Body of pancreas (tissue), 4 donors: ENCODE measurements at places on chromosomes 2 and 18.

GRCh38 chr18:38940475-38940862 lies 1374.9 kb upstream of the CELF4 start:
- no peak for DNase-seq

DNA sequence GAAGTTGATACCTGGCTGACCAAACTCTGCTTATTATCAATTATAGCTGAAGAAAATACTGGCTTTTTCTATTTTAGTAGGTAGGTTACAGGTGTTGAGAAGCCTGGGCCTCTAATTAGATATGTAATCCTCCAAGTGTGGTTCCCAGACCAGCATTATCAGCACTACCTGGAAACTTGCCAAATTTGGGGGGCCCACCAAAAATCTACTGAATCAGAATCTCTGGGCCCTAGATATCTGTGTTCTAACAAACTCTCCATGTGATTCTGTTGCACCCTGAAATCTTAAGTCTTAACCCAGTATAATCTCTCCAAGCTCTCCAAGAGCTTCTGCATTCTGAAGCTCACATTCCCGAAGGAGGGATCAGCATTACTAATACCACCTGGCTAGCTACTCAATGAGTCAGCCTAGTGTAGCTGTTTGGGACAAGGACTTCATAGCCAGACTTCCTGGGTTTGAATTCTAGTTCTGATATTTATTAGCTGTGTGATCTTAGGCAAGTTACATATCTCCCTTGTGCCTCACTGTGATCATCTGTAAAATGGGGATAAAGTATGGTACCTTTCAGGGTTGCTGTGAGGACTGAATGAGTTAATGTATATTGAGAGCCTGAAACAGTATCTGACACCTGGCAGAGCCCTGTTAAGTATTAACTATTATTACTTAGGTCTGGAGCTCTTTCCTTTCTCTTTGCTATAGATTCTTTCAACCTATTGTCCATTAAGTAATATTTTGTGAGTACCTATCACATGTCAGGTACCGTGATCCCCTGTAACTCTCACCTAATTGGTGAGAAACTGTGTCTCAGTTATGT lies 94.1 kb upstream of the CD302 start:
- DNase-seq: no peak

- DNase-seq: no peak
These were observed 243.4 kb downstream of the SLC8A1 start for GRCh38 chr2:40208463-40208862.

GRCh38 chr18:77218642-77219041 lies 31.0 kb upstream of the GALR1 start:
- DNase-seq: no peak

GRCh38 chr2:64632835-64633819 lies 20.6 kb downstream of the SERTAD2 start:
- no peak for DNase-seq

DNA sequence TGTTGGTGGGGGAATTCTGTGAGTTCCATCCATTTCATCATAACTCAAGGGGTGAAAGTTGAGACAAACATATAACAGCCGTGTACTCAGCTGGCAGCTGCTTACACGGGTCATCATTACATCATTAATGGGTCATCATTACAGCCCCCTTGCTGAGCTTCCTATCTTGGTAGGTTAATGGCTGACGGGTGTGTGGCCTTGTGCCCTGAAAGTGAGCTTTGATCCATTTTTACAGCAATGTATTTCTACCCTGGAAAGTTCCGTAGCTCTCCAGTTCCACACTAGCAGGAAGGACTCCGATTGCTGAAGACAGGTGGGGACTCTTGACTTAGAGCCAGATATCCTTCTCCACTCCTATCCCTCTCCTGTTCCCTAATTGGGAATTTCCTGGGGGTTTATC lies 105.2 kb upstream of the DLX2 start:
- no peak for DNase-seq

- DNase-seq: peak; percentile 64
These were observed 21.9 kb downstream of the MRPL35 start for GRCh38 chr2:86221066-86221684.

DNA sequence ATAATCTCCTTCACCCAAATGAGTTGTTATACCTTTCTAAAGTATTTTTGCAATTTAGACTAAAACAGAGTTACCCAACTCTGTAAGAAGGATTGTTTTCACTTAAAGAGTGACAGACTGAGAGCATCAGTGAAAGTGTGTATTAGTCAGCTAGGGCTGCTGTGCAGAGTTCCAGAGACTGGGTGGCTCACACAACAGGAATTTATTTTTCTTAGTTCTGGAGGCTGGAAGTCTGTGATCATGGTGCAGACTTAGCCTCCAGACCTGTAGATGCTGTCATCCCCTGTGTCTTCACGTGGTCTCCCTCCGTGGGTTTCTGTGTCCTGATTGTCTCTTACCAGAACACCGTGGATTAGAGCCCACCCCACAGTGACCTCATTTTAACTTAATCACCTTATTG lies 40.0 kb downstream of the BCL2L11 start:
- DNase-seq: no peak

GRCh38 chr2:53075760-53076159 lies 691.8 kb upstream of the CHAC2 start:
- DNase-seq: no peak

- DNase-seq: no peak
These were observed 29.6 kb upstream of the ORC2 start for GRCh38 chr2:200993097-200993496.

DNA sequence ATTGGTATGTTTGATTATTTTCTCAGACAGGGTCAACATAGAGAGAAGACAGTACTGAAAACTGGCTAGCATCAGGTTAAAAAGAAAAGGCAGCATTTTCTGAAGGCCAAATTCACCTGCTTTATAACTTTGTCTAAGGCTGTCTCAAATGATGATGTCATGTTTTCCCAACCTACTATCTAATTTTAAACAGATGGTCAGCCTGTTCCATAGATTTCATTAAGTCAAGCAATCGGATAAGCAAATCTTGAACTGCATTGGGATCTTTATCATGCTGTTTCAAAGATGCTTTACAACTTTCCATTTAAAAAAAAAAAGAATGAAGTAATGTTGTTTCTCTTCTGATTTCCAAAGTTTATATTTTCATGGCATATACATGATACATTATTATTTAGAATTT lies 56.3 kb upstream of the SPOPL start:
- no peak for DNase-seq

GRCh38 chr2:210727549-210727948 lies 171.2 kb downstream of the CPS1 start:
- DNase-seq: no peak

- DNase-seq: no peak
These were observed 113.5 kb downstream of the EPHA4 start for GRCh38 chr2:221458578-221458977.

- no peak for DNase-seq
These were observed 229.2 kb downstream of the MYT1L start for GRCh38 chr2:2101924-2102323.

- no peak for DNase-seq
These were observed 47.5 kb downstream of the FAM117B start for GRCh38 chr2:202682274-202682673.

GRCh38 chr2:37375741-37376288 lies 31.4 kb downstream of the QPCT start:
- no peak for DNase-seq

GRCh38 chr2:43636621-43637020 lies 439 bp upstream of the PLEKHH2 start:
- DNase-seq: no peak

GRCh38 chr2:66301022-66301766 lies 133.7 kb upstream of the MEIS1 start:
- no peak for DNase-seq

GRCh38 chr18:6593142-6593885 lies 136.2 kb upstream of the ARHGAP28 start:
- no peak for DNase-seq

DNA sequence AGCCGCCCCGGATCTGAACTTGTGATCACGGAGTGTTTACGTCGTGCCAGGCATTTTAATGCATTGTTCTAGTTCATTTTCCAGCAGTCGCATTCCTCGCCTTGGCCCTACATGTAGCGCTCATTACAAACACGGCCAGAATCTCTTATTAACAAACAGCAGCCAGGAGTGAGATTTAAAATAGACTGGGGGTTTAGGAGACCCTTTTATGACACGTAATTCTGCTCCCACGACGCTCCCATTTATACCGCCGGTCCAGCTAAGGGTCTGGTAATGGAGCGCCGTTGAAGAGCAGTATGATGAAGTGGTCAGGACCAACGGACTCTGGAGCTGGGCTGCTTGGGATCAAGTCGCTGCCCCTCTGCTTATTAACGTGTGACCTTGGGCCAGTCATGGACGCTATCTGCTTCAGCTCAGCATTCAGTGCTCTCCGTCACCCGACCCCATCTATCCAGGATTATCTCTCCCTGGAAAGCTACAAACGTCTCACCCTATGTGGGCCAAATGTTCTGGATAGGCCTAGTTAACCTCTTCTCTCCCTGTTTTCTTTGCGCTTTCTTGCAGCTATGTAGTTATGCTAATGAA lies 745 bp downstream of the MSH2 start:
- no peak for DNase-seq

DNA sequence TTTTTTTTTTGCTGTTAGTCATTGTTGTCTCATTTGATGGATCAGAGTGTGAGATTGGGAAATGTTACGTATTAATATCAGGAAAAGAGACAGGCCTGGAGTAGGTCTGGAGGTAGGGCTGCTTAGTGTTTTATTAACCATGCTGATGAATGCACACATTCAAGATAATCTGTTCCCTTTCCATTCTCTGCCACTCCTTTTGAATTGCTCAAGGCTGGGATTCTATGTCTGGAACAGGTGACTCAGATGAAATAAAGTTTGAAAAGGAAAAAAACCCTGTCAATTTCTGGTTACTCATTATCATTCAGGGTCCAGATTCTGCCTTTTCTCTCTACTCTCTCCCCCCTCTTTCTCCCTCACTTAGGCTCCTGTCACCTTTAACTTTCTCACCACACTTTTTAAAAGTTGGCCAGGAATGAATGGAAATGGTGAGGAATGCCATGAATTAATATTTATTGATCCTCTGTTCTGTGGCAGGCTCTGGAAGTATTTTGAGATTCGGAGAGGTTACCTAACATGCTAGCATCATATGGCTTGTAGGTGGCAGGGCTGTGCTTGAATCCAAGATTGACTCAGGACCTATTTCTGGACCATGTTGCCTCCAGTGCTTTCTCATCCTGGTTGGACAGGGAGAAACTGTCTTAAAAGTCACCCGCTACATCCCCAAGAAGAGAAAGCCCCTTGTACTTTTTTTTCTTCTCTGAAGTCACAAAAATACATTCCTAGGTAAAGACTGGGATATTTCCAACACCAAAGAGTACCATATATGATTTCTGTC lies 40.2 kb downstream of the MAP4K4 start:
- no peak for DNase-seq

- peak; percentile 71 for DNase-seq
These were observed at the start of gene ANKRD53 for GRCh38 chr2:70978341-70979179. TSS of gene ANKRD53 (plus strand) at chr2:70978630. CDS start at chr2:70978646, 16 bp downstream.

DNA sequence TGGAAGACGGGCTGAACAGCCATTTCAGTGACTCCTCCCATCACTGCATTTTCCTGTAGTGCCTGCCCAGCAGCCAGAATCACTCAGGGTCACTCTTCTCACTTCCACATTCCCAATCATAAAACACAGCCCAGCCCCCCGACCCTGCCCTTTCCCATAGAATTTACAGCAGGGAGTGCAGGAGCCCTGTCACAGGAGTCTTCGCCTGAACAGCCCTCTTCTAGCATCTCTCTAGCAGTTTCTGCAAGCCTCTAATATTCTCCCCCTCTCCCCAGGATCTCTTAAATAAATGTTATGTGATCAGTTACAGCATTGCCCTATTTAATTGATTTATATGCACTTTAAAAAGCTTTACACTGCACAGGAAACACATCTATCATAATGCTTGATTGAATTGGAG lies 42.9 kb upstream of the KLHL29 start:
- no peak for DNase-seq

- peak; percentile 88 for DNase-seq
These were observed 69.4 kb upstream of the REV1 start for GRCh38 chr2:99559075-99559662.

DNA sequence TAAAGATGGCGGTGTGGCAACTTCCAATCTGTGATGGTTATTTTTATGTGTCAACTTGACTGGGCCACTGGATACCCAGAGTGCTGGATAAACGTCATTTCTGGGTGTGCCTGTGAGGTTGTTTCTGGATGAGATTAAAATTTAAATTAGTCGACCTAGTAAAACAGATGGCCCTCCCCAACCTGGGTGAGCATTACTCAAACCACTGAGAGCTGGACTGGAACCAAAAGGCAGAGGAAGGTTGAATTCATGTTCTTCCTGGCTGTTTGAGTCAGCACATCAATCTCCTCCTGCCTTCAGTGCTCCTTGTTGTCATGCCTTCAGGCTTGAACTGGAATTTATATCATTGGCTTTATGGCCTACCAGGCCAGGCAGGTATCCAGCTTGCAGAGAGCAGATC lies 190.8 kb upstream of the RGPD4 start:
- no peak for DNase-seq

DNA sequence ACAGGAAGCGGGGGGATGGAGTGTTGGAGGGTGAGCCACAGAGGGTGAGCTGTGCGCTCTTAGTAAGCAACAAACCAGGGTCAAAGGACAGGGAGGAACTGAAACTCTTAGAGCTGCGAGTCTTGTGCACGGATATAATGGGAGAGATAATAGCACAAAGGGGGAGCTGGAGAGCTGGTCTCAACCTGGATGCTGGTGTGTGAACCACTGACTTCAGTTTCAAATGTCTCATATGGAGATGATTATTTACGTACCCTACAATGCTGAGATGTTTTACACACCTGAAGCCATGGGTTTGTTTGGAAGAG lies 35.9 kb downstream of the PTGR3 start:
- no peak for DNase-seq

- no peak for DNase-seq
These were observed 5.0 kb upstream of the TET3 start for GRCh38 chr2:73979686-73980085.

GRCh38 chr2:64062840-64063239 lies 43.6 kb upstream of the VPS54 start:
- peak; percentile 77 for DNase-seq

- DNase-seq: no peak
These were observed 20.5 kb upstream of the TGFA start for GRCh38 chr2:70574109-70574508.

GRCh38 chr2:165122521-165122920 lies 81.3 kb downstream of the SCN3A start:
- no peak for DNase-seq

GRCh38 chr18:47528343-47528742 lies 276.9 kb upstream of the SKOR2 start:
- DNase-seq: no peak

DNA sequence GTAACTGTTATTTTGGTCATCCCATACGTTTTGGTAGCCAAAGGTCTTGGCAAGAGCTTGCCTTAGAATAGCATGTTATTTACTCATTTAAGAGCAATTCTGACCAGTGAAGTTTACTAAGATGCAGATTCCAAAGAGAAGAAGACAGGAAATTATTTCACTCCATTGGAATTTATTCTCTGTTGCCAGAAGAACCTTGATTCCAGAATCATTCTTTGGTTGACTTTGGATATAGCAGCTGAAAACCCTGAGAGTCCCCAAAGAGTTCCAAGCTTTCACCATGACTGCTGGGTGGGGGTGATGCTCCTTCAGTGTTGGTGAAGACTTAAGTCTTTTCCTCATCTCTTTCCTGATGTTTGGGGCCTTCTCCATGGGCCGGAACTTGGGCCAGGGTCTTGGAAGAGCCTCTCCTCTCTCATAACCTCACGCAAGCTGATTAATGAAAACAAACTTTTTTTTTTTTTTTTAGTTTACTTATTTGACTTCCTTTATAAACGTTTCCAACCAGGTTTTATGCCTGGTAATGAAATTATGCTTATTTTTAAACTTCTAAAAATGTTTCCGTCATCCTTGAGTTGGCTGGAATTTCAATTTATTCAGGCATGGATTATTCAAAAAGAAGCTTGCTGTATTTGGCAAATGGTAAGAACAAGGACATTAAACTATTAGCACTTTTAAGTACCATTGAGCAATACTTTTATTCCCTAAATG lies 192.0 kb downstream of the MTX2 start:
- DNase-seq: no peak
